Nucleus accumbens (tissue), 56 donors: ENCODE measurements at places on chromosomes 1 and 21.

DNA sequence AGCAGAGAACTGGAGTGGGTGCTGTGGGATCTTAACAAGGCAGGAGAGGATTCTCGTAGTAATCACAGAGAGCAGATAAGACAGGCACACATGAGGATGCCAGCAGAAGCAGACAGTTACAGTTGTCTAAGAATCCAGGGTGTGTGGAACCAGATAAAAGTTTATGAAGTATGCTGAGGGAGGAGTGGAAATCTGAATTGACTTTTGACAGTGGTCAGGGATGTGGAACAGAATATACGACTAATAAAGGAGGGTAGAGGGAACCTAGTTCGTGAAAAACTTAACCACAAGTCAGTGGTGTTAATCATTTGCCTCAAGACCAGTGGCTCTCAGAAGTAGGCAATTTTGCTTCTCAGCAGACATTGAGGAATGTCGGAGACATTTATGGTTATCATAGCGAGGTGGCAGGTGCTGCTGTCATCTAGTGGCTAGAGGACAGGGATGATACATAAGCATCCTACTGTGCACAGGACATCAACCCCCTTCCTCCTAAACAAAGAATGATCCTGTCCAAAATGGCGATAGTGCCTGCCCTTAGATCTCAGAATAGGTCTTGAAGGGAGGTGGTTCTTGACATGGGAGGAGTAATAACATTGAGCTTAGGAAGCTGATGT, 3.0 kb downstream of the LRRC8D start:
- no peak for DNase-seq

- no peak for DNase-seq
Measured at GRCh38 chr1:173062150-173062938, 11.6 kb upstream of the TNFSF18 start.

DNA sequence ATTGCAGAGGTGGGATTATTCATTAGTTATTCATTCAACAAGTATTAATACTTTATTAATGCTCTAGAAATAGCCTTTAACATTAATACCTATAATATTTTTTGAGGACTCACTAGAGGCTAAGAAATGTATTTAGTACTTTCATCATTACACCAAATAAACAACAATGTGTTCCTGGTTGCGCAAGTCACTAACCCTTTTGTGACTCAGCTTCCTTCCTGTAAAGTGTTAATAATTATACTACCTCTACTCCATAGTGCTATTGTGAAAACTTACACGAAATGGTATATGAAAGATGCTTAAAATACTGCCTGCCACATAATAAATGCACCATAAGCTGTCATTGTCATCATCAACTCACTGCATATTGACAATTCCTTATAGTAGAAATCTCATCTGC, 431.0 kb downstream of the DPYD start:
- no peak for DNase-seq

DNA sequence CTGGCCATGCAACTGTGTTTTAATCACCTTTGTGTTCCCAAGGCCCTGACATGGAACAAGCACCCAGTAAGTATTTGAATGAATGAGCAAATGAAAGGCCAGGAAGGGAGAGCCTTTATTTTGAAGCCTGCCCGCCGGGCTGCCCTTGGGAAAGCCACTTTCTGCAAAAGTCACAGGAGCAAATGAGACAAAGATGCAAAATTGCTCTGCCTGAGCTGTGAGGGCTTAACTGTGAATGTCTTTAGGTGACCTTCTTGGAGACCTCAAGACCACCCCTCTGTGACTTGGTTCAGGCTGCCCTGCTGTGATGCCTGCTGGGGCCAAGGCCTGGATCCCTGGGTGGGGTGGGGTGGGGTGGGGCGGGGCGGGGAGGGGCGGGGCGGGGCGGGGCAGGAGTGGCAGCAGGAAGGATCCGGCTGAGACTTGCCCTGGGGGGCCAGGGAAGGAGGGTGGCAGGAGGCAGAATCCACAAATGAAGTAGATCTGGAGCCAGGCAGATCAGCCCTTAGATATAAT, 54.0 kb downstream of the RUNX3 start:
- no peak for DNase-seq

DNA sequence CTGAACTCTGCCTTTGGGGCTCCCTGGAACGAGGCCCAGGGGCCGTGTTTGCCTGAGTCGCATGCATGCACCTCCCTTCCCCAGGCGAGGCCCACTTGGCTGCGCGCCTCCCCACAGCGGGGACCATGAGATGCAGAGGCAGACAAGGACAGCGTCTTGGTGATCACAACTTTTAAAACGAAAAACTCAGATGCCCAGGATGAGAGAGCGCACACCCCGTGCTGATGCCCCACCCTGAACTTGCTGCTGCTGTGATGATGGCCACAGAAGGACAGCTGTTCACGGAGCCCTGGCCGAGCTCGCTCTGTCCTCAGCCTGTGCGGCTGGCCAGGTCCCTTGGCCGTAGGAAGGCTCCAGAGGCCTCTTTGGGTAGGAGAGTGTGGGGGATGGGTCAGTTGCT, 11.4 kb upstream of the PRMT2 start:
- DNase-seq: no peak

DNA sequence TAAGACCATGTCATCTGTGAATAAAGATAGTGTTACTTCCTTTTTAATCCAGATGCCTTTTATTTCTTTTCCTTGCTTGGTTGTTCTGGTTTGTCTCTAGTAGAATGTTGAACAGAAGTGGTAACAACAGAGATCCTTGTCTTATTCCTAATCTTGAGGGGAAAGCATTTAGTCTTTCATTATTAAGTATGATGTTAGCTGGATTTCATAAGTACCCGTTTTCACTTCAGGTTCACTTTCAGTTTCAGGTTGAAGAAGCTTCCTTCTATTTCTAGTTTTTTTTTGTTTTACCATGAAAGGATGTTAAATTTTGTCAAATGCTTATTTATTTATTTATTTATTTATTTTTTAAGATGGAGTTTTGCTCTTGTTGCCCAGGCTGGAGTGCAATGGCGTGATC, 22.3 kb upstream of the AGPAT3 start:
- no peak for DNase-seq

GRCh38 chr1:160637821-160638539, 8.9 kb downstream of the SLAMF1 start:
- DNase-seq: no peak

DNA sequence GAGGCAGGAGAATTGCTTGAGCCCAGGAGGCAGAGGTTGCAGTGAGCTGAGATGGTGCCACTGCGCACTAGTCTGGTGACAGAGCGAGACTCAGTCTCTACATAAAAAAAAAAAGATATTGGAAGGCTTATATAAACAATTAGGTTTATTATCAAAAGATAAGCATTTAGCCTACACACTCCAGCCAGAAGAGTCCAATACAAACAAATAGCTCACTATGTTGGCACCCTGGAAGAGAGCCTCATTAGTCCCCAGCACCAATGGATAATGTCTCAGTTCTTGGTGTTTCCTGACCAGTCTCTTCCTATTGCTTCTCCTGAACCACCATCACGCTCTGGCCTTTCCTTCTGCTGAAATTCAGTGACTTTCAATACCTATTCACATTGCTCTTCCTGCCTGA, 48.6 kb upstream of the ATP1A1 start:
- DNase-seq: no peak

DNA sequence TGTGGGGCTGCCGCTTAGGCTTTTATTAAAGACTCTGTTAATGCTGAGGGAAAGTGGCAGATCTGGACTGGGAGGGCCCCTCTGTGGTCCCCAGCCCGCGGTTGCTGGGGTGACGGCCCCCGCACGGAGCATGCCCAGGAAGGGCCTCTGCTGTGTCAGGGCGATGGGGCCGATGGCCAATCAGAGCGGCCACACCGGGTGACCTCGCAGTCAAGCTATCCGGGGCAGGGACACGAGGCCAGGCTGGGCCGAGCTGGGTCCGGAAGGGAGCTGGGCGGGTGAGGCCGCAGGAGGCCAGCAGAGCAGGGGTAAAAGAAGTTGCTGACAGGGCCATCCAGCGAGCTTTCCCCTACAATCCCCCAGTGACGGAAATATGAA, 145.1 kb downstream of the CASZ1 start:
- DNase-seq: no peak

GRCh38 chr1:58397187-58397820, 149.2 kb downstream of the OMA1 start:
- DNase-seq: no peak

DNA sequence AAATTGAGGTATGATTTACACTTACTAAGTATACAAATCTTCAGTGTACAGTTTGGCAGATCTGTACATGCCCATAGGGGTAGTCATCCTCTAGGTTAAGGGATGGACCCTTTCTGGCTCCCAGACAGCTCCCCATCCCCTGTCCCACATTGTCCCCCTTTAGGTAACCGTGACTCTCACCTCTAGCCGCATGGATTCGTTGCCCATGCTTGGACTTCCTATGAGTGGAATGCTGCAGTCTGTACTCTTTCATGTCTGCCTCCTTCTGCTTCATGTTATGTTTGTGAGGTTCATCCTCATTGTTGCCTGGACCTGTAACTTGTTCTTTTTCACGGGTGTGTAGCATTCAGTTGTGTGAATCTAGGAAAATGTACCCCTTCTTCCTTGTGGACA, 20.3 kb downstream of the SLC37A1 start:
- no peak for DNase-seq

- no peak for DNase-seq
Measured at GRCh38 chr1:209783386-209783785, 973 bp downstream of the C1orf74 start.

DNA sequence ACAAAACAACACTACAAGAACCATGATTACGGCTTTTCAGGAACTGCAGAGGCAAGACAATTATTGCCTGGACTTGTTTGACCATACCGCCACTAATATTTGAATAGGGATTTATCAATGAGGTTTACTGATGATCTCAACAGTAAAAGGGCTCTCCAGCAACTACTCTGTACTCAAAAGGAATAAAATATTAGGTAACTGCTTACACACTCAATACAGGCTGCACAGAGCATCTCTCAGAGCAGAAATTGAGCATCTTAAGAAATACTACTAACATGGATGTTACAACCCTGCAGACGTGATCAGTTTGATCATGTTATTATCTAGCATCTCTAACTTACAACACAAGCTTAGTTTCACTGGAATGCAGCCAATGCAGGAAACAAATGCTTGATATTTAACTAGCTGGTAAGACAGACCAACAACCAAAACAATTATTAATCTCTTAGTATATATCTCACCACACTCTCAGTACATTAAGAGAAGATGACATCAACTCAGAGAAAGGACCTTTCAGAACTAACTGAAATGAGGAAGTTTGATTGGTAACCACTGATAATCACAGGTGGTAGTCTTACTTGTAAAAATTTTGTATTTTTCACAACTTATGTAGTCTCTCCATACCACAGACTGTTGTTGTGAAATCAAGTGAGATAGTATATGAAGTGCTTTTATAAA, 52.2 kb downstream of the PUM1 start:
- no peak for DNase-seq

DNA sequence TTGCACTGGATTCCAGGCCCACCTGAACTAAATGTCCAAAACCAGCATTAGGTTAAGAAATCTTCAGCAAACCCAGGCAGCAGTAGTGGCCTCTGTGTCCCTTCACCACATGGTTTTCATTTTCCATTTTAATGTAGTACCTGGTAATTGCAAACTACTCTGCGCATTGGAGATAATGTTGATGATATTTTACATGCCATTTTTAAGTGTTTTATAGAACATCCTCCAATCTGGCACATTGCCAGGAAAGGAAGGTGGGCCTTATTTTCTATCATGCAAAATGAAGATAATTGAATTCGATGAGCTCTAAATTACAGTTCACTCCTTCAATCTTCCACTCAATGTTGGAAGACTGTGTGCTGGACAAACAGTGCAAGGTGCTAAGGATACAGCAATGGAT, 89.5 kb downstream of the ZC3H11B start:
- no peak for DNase-seq

- DNase-seq: no peak
Measured at GRCh38 chr1:216849146-216849545, 125.9 kb upstream of the ESRRG start.

- DNase-seq: no peak
Measured at GRCh38 chr21:42157606-42158310, 61.2 kb upstream of the ABCG1 start.

DNA sequence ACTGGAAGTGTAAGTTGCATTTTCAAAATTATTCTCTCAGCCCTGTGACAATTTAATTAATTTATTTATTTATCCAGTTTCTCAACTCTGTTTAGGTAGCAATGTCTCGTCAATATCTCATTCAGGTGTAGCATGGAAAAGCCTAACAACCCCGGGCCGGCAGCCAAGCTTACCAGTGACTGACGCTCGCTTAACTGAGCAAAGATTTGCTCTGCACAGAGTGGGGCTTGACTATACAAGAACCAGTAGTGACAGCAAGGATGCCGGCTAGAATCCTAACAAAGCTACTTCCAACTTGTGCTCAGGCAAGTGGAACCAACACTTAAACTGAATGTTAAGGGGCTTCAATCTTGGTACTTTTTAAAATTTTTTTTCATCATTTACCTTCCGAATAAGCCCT, 80.9 kb upstream of the ESRRG start:
- DNase-seq: no peak

DNA sequence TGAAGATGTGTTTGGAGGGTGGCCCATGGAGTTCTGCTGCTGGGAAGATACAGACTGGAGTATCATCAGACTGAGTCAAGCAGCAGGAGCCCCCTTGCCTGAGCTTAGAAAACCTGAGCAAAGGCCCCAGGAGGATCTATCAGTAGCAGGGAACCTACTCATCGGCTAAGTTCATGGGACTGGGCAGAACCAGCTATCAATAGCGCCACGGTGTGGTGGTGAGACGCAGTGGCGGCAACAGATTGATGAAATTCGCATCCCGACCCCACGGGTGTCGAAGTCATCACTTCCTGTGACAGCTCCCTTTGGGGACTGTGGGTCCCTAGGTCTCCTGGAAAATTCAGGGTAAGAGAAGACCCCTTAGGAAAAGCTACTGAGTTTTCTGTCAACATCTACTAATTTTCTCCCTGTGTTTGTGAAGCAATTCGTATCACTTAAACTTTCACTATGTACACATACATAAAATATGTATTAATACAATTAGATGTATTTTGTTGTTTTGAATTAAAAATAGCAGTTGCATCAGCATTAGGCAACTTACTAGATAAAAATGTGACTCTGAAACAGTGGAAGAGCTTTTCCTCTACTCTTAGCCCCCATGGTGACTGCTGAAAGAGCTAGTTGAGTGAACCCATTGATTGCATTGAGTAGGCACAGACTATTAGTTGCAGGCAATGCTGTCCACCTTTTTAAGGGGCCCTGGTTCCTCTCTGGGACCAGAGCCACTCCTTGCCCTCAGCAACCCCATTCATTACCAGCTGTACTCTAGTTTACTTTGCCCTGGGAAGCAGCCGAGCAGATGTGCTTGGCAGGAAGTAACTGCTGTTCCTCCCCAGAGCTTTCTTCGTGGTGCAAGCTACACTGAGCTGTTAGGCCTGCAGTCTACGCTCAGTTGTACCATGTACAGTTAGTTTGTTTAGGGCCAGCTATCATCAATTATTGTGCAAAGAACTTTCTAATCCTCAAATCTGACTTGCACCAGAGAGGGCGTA, 7.3 kb upstream of the CACNA1S start:
- no peak for DNase-seq

DNA sequence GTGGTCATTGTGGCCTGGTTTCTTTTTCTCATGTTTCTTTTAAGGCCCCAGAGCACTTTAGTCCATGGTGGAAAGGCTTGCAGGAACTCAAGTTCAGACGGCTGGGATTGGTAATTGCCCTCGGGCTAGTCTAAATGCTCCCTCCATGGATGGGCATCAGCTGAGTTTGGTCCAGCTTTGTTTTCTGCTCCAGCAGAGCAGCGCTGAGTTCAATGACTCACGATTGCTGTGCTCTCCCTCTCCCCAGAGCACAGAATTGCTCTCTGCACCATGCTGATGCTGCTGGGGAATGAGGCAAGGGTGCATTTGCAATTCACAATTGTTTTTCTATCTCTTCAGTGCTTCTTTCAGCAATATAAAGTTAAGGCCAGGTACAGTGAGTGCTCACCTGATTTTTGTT, 1.8 kb upstream of the OR2T6 start:
- no peak for DNase-seq
